Naive thymus-derived CD8-positive, alpha-beta T cell (primary cell): ENCODE measurements at places on chromosomes 4 and X.

DNA sequence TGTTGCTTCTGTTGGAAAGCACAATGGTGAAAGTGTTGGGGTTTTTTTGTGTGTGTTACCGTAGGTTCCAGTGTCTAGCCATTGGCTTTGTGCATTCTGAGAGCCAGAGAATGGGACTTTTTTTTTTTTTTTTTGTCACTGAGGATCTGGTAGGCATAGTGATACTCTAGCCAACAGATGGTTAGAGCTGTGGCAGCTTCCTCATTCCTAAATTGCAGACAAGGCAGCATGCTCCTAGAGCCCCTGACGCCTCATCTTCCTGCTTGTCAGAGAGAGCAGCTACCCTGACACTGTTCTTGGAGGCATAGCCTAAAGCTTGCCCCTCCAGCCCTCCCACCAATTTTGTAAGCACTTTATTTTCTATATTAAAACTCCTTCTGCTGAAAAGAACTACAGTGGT is 27.0 kb downstream of the ARHGEF9 start:
- DNase-seq = no peak

DNA sequence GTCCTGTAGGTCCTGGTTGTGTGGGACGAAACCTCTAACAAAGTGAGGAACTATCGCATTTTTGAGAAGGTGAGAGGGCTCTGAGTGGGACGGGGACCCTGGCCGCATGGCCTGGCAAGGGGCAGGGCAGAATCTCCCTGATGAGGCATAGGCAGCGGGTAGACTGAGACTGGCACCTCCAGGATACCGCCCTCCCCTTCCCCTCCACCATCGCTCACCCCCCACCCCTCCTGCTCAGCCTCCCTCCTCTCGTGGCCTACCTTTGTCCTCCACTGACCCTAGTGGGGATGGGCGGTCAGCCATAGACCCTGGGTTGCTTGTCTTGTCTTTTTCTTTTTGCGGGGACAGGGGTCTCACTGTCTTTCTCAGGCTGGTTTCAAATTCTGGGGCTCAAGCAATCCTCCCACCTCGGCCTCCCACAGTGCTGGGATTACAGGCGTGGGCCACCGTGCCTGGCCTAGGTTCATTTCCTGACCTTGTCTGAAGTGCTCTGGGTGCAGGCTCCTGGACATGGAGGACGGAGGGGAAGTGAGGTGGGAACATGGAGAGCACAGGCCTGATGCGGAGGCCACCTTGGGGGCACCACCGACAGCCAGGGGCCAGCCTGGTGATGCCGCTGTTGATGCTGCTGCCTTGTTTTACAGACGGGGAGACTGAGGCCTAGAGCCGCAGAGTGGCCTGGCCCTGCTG is 10.5 kb upstream of the ADD1 start:
- no peak for DNase-seq

DNA sequence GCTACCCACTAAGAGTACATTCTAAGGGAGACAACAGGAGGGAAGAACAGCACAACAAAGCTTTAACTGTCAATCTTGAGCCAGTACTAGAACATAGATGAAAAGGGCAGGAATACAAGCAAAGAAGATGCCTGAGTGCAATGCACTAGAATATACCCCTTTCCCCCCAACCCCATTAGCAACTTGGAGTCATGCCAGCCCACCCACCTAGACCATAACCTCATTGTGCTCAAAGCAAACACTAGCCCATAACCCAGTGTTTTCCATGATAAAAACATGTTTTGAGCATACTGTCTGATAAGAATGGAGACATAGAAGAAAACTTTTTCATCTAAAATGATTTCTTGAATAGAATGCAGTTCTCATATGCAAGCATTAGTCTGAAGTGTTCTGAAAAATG is 183.2 kb downstream of the RAP1GDS1 start:
- DNase-seq = no peak

GRCh38 chrX:39953879-39954278 is 143.9 kb downstream of the BCOR start:
- no peak for DNase-seq

GRCh38 chr4:123397144-123398065 is 810 bp downstream of the SPRY1 start:
- peak; percentile 26 for DNase-seq

GRCh38 chr4:60780874-60781273 is 419.3 kb upstream of the ADGRL3 start:
- no peak for DNase-seq

DNA sequence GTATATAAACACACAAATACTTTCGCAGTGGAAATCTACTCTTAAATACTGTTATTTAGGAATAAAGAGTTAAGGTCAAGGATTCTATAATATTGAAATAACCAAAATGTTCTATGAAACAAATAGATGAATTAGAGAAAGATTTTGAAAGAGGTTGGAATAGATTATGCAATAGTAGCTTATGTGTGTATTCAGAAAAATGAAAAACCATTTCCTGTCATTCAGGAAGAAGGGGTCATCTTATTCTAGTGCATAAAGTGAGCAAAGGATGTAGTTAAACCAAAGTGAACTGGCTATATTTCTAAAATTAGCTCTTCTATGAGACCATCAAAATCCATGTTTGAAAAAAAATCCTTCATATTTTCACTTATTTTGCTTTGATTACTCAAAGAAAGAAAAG is 30.0 kb upstream of the MYOZ2 start:
- no peak for DNase-seq
